ENCODE measurements at places on chromosomes 3 and 15.

DNA sequence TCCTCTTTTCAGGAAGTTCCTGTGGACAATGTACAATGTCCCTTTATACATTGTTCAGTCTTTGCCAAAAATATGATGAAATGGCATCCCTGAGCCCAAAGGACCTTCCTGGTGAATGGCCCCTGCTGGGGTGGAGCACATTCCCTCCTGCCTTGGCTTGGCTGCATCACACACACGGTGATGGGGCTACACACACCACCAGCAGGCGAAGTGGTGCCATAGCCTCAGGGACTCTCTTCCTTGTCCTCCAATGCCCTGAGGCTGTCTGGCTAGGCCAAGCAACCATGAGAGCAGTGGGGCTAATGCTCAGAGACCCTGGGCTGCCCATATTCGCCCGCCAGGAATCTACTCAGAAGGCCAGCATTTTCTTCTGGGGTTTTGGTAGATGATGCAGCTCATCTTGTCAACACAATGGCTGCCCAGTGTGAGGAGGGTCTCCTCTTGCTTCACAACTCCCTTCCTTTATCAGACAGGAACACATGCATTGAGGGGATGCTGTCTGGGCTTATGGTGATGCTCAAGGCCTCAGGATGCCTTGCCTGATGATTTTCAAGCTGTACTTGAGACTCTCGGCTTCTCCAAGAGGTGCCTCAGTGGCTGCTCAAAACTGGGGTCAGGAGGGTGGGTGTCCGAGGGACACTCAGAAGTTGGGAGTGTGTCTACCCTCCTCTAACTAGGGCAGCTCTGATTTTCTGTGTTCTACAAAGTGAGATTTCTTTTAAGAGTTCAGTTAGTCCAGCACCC lies 40.9 kb upstream of the EPHB1 start:
- DNase-seq, result no peak

DNA sequence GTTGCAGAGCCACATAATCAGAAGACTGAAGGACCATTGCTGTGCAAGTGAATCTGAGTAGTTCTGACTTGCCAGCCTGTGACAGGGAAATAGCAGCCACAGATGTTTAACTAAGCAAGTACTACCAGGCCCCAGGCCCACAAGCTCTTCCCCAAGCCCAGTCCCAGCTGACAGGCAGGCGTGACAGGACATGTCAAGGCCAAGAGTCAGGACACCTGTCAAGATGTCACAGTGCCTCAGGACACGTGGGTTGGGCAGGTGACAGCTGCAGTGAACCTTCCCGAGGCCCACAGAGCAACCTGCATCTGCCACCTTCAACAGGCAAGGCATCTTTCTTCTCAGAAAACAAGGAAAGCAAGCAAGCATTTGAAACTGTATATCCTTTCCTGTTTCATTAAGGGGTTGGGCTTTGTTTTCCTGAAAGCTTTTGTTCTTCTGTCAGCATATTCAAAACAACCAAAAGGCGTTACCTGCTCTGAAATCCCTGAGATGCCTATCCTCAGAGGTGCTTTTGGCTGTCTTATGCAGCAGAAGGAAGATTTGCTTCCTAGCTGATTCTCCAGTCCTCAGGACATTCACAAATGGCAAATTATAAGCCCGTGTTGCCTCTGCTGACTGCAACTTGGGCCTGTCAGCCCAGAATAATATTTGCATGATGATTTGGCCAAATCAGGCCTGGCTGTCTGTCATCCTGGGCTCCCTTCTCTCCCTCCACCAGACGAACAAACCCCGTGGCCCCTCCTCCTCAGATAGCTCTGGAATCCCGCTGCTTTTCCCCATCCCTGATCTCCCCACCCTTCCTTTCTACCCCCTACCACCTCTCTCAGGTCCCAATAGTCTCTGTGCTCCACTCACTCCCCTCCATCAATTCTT lies 171.8 kb upstream of the WNT5A start:
- no peak for DNase-seq

- no peak for DNase-seq
These were observed 122.4 kb downstream of the XXYLT1 start for GRCh38 chr3:195148549-195148948.

DNA sequence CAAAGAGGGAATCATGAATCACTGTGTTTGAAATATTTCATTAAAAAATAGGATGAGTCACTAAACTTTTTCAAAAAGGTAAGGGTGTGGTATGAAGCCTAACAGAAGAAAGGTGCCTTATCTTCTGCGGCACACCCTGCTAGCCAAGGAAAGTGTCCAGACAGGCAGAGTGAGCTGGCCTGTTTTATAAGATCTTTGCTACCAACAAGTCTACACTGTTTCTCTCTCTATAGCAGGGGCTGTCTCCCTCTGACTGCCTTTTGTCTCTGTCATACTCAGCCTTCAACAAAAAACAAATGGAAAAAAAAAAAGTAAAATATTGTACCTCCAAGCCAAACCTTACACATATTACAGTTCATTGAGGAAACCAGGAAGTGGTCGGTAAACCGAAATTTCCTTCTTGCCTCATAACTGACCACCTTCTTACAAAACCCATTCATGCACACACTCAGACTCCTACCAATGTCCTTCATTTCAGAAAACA lies 9.1 kb downstream of the ZDHHC3 start:
- DNase-seq, result no peak

DNA sequence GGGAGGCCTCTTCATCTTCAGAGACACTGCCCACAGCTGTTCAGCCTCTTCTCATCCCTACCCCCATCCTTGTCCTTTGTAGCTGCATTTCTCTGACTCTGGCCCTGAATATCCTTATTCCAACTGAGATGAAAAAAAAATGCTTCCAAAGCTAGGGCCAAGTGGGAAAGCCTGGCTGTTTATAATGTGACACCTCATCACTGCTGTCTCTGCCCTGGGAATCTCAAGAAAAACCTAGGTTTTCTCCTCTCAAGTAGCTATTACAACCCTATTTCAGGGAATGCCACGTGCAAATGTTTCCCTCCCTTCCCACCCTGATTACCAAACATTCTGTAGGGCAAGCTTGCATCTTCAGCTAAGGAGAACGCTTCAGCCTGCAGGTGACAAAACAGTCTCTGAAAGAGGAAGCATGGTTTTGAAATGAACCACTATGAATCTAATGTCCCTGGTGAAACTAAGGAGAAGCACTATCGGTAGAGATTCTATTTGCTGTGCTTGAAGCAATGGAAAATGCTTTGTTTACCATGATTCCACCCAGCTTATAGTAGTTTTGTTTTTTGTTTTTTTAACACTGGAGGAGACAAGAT lies 65.4 kb downstream of the USF3 start:
- no peak for DNase-seq

DNA sequence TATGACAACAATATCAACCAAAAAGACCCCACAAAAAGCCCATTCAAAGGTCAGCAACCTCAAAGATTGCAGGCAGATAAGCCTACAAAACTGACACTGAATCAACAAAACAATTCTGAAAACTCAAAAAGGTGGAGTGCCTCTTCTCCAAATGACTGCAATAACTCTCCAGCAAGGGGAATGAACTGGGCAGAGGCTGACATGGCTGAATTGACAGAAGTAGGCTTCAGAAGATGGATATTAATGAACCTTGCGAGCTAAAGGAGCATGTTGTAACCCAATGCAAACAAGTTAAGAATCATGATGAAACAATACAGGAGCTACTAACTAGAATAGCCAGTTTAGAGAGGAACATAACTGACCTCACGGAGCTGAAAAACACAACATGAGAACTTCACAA lies 20.4 kb upstream of the SLC25A38 start:
- no peak for DNase-seq

DNA sequence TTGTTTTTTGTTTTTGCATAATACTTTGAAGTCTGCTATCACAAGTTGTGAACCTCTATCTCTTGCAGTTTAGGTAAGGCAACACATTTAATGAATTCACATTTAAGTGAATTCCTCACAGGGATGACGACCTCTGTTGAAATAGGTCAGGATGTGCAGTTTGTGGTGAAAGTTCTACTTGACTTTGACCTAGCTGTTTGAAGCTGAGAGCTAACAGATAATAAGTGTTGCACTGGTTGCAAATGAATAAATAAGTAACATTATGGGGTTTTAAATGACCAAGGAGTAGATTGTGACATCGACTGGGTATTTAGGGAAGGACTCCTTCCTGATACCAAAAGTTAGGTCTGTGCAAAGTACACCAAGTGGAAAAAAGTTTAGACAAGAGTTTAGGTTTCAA lies 23.9 kb downstream of the NIT2 start:
- DNase-seq, result no peak

GRCh38 chr15:80121546-80121945 lies 31.3 kb upstream of the FAH start:
- DNase-seq, result no peak

- DNase-seq, result no peak
These were observed 117.5 kb downstream of the FAM174B start for GRCh38 chr15:92538115-92538514.

- no peak for DNase-seq
These were observed 40.0 kb downstream of the ARRDC4 start for GRCh38 chr15:98000249-98001203.

DNA sequence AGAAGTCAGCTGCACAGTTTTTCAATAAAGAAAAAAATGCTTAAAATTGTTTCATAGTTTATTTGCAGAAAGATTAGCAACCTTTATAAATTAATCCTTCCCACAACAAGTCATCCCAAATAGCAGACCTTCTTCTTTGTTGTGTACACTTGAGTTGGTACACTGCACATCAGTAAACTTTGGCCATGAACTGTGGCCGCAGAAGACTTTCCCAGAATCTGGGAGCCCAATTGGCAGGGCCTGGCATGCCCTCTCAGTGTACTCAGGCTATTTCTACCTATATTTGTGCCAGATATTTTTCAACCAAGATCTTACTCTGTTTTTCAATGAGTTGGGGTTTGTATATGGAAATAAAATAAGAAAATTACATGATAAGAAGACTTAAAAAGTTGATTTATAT lies 133.1 kb downstream of the DIPK2A start:
- no peak for DNase-seq

GRCh38 chr15:33142708-33143107 lies 51.8 kb downstream of the FMN1 start:
- DNase-seq, result no peak

DNA sequence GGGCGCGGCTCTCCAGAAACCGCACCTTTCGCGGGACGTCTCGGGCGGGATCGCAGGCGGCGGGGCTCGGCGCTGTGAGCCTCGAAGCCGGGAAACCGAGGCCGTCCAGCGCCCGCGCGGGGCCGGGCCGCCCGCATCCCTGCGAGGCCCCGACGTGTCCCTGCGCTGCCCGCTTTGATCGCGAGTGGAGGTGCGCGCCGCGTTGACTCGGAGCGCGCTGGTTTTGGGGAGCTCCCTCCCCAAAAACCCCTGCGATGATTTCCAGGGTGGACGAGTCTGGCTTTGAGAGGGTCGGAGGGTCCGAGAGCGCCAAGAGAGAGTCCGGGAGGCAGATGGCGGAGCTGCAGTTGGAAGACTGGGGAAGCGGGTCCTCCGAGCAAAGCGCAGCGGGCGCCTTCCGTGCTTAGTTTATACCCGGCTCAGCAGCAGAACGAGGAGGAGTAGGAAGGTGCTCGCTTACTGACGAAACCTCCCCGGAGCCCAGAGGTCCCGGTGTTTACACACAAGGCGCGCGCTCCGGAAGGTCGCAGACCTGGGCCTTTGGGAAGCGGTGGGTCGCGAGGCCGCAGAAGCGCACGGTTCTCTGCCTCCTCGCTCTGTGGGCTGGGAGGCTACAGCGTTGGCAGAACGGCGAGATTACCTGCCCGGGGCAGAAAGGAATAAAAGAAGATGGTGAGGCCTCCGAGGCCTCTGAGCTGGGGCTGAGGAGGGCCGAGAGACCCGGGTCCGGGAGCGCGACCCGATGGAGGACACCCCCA lies 687 bp downstream of the ALDH1A3 start:
- no peak for DNase-seq

DNA sequence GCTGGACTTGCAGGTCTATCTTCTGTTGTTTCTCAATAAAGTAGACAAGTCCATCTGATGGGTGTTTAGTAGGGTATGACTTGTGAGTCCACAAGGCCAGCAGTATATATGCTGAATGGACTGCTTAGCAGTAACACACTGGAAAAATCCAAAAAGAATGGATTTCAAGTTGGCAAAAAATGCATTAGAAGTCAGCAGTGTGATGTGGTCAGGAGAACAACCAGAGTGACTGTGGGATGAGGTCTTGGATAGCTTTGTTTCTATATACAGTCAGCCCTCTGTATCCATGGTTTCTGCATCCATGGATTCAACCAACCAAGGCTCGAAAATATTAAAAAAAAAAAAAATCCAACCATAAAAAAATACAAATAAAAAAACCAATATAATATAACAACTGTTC lies 55.8 kb downstream of the LPP start:
- DNase-seq, result no peak

DNA sequence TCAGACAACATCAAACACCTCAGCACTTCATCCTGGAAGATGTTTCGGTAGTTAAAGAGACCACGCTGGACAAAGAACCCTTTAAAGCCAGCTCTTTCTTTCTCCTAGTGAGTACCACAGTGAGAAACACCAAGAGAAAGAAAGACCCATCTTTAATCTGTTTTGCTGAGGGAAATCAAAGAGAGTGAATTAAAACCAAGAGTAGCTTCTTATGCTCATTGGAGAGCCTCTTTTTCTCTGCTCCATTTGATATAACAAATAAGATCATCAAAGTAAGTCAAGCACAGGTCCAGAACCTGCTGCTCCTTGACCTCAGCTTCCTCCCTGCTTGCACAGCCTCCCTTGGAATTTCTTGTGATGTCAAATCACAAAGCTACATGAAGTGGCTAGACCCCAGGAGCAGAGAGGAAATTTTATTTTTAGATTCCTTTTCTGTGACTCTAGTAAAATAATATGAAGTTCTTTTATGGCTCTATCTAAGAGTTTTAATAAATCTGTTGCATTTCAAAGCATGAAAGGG lies 436.4 kb downstream of the C3orf38 start:
- DNase-seq, result no peak

GRCh38 chr15:84842781-84843180 lies 25.6 kb downstream of the ALPK3 start:
- no peak for DNase-seq

GRCh38 chr15:85607842-85608241 lies 186.9 kb downstream of the KLHL25 start:
- DNase-seq, result no peak

- DNase-seq, result peak; percentile 11
These were observed 663.7 kb downstream of the AGBL1 start for GRCh38 chr15:86743283-86743903.

GRCh38 chr3:174465177-174465576 lies 394.0 kb upstream of the NAALADL2 start:
- no peak for DNase-seq

DNA sequence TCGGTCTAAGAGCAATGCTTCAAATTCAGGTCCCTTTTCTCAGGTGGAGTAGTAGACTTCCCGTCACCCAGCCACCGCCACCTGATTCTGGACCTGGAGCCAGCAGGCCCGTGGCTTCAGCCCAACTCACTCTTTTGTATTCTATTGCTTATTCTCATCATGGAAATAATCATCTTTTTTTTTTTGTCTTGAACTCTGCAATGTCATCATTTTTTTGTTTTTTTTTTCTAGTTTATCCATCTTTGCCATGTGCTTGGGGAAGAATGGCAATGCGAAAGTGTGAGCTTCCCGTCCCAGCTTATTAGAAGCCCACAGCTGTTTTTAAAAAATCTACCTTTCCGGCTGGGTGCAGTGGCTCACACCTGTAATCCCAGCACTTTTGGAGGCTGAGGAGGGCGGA lies 51.3 kb upstream of the FSTL1 start:
- DNase-seq, result no peak
